Stimulated activated CD4-positive, alpha-beta T cell treated with anti-CD3 and anti-CD28 coated beads, TNF-alpha, amount 100 ng/mL, for 1 hour (primary cell): ENCODE measurements at places on chromosomes 5 and 9.

- no peak for DNase-seq
These were observed 24.8 kb downstream of the GKAP1 start for GRCh38 chr9:83792746-83793145.

DNA sequence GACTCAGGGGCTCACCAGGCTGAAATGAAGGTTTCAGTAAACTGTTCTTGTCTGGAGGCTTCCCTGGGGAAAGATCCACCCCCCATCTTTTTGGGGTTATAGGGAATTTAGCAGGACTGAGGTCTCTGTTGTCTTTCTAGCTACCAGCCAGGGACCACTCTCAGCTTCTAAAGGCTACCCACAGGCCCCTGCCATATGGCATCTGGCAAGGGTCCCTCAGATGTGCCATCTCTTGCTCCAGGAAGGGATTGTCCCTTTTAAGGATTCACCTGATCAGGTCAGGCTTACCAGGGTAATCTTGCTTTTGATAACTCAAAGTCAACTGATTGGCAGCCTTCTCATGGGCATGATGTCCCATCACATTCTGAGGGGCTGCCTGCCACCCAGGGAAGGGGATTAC is 65.0 kb downstream of the NSUN2 start:
- DNase-seq: no peak

- DNase-seq: no peak
These were observed 620.7 kb upstream of the ARRDC3 start for GRCh38 chr5:92003806-92004205.

DNA sequence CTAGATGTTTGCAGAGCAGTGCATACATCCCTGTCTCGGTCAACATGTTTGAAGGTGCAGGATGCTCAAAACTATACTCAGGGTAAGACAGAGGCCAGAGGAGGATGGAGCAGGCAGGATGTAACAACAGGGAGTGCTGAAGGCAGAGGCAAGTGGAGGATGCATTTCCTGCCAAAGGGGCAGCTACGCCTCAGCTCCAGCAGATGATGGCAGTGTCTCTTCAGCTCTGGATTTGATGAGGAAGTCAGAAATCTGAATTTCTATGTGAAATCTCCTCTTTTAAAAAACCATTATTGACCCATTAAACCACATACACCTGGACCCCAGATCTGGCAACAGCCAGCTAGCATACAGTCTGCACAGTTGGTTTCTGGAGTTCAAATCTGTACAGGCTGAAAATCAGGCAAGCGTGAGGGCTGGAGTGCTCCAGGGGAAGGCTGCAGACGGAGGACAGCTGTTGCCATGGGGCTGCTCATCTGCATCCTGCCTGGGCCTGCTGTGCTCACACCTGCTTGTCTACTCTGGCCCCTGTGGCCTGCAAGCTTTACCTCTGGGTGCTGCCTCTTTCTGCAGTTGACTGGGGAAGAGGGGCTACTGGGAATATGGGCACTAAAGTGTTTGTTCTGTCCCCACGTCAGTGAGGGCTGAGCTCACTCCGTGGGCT is 152.9 kb upstream of the SLC28A3 start:
- DNase-seq: no peak

DNA sequence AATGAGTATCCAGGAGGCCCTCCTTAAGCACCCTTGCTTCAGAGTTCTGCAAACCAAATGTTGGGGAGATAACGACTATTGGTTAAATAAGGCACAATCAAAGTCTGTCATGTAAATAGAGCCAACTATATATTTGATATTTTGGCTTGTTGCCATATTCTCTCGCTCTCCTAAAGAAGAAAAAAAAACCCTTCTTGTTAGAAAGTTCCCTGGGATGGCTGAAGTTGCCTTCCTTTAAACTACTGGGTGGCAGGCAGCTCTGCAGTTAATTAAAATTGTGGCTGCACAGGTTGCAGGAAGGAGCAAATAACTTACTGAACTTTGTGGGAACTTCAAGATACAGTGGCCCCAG is 227.0 kb upstream of the ANKRD55 start:
- DNase-seq: no peak

DNA sequence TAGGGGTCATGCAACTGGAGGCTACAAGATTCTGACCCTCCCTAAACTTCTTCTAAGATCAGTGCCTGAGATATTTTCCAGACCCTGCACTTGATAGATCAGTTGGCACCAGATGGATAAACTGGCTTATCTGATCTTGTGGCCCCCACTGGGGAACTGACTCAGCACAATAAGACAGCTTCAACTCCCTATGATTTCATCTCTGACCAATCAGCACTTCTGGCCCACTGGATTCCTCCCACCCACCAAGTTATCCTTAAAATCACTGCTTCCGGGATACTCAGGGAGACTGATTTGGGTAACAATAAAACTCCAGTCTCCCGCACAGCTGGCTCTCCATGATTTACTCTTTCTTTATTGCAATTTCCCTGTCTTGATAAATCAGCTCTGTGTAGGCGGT is 2180.4 kb upstream of the WWC1 start:
- DNase-seq: no peak

- DNase-seq: no peak
These were observed 52.1 kb upstream of the CCNG1 start for GRCh38 chr5:163385271-163385670.

DNA sequence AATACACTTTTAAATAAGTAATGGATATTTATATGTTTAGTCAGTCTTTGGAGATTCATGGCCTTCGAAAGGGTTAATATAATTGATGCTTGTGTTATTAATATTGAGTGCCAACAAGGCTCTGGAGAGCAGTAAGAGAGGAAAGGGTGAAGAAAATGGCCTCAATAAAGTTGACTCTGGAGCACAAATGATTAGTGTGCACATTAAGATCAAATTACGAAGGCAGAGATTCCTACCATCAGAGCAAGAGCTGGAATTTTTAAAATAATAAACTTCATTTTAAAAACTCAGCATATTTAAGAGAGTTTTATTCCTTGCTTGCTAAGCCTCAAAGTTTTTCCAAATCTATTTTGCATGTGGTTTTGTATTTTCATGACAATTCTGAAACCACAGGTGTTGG is 14.8 kb downstream of the SLC44A1 start:
- DNase-seq: no peak

- DNase-seq: no peak
These were observed 6.1 kb downstream of the CSNK1G3 start for GRCh38 chr5:123518111-123518510.

- DNase-seq: no peak
These were observed 16.7 kb downstream of the ABO start for GRCh38 chr9:133258061-133259015.

- no peak for DNase-seq
These were observed 49.0 kb upstream of the IFNK start for GRCh38 chr9:27475057-27475595.

GRCh38 chr5:173211284-173211683 is 23.7 kb downstream of the NKX2-5 start:
- no peak for DNase-seq

- DNase-seq: no peak
These were observed 18.7 kb upstream of the PIK3R1 start for GRCh38 chr5:68196876-68197275.

DNA sequence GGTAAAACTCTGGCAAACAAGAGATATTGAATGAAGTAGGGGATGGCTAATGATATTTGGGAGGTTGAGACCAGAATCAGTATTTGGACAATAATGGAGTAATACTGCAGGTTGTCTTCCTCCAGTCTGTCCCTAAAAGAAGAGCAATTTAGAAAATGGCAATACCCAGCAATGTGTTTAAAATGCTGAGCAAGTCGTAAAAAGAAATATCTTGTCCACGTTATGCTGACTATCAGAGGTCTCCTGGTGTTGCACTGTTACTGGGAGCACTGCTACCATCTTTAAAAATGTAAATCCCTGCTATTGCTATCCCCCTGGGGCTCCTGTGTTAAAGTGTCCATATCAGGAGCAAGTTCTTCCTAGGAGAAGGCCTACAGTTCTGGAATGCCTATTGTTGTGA is 10.4 kb downstream of the CYSTM1 start:
- no peak for DNase-seq

GRCh38 chr5:64690104-64690416 is 243 bp upstream of the SHISAL2B start:
- no peak for DNase-seq

- no peak for DNase-seq
These were observed 114.0 kb upstream of the ALDH1B1 start for GRCh38 chr9:38278457-38278856.

GRCh38 chr9:108620767-108621166 is 235.0 kb downstream of the ACTL7B start:
- DNase-seq: no peak

DNA sequence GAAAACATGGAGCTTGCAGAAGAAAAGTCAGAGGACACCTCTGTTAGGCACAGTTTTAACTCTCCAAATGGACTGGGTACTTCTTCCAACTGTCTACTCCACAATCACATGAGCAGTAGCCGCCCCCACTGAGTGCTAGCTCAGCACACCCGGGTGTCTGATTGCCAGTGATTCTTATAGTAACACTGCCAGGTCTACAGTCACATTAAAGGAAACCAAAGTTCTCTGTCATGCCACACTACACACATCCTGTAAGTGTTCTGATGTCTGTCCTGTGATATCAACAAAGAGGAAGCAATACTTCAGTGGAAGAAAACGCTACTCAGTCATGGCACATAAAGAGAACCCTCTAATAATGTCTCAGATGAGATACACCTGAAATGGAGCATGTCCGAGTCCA is at the start of gene HAVCR2:
Gene HAVCR2, minus strand, starts transcription at position 69 of the 400 bp plus-strand sequence. Its CDS starts 61 bp downstream, at position 8.
- DNase-seq: no peak

DNA sequence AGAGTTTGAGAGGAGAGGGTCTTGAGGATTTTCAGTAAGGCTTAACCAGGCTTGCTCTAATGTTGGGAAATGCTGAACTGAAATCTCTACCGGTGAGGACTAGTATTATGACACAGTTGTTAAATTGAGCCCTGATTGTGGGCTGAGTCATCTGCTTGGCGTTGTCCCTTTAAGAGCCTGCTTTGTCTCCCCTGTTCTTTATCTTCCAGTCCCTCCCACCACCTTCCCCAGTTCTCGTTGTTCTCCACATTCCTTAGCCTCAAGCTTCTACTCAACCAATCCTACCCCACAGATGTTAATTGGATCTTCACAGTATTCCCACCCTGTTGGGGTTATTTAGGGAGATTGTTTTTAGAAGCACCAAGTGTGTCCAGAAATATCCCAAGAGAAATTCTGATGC is 57.6 kb downstream of the ANKRD55 start:
- DNase-seq: no peak

DNA sequence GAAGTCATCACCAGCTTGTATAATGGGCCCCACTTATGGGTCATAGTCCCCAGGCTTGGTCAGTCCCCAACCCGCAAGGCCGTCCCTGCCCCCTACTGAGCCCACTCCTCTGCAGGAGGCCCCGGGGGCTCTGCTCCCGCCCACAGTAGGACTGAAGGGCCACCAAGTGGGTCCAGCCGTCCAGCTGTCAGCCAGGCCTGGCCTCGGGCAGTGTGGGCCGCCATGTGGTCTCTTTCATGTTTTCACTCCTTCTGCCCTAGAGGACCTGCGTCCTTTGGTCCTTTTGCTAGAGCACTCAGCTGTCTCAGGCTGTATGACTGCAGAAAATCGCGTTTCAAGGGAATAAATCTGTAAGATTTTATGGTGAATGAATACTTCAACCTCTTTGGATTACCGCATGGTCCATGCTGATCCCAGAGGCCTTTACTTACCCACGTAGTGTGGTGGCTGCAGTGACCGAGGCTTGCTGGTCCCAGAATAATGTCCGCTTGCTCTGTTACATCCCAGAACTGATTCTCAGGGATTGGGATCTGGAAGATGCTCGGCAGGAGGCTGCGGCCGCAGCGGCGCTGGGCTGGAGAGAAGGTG is 105.7 kb upstream of the FAM120A start:
- no peak for DNase-seq

DNA sequence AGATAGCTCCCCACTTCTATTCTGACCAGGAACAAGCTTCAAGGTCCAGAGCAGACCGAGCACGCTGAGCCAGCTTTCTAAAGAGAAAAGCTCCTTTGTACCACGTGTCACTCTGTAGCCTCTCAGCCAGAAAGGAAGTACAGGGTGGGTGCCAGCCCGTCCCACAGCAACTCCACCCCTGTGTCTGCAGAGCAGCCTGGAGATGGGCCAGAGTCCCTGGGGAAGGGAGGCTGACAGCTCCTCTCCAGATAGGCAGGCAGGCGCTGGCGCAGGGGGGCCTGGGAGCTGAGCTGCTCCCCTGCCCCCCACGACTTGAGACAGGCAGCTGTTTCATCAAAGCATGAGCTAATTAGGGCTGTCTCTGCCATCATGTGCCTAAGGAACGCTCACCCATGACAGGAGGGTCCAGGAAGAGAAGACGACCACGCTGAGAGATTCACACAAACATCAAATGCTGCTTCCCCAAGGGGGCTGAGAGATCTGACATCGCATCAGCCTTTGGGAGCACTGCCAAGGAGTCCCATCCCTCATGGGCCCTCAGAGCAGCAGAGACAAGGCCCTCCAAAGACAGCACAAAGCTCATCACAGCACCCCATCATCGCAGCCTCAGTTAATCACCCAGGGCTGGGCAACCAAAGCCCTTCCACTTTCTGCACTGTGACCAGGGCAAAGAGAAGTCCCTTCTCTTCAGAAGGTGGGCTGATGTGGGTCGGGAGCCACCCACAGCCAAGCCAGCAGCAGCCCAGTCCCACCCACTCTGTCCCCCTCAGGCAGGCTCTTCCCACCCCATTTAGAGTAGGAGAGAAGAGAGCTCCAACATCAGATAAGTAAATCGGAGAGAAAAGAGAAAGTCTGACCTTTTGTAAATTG is 78.5 kb upstream of the LRRTM2 start:
- no peak for DNase-seq

DNA sequence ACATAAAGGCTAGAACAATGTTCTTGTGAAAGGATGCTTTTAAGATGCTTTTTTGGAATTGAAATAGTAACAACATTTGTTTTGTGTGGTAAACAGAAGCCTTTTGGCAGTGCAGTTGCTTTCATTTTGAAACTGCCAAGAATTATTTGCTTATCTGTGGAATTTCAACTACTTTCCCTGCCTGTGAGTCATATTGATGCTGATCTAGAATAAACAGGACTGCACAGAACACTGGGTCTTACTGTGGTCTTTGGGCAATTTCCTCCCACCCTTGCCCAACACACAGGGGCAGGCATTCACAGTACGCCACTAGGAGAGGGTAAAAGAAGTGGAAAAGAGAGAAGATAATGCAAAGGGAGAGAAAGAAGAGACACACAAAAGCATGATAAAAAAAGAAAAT is 483.7 kb downstream of the ELAVL2 start:
- no peak for DNase-seq

- DNase-seq: no peak
These were observed 13.9 kb upstream of the BTNL3 start for GRCh38 chr5:180974612-180975315.

- no peak for DNase-seq
These were observed 86.1 kb downstream of the ZNF354C start for GRCh38 chr5:179146277-179146676.

GRCh38 chr5:170836226-170836625 is 25.6 kb upstream of the RANBP17 start:
- no peak for DNase-seq
